Jurkat, Clone E6-1 (cell line): ENCODE measurements at places on chromosomes 2 and 18.

DNA sequence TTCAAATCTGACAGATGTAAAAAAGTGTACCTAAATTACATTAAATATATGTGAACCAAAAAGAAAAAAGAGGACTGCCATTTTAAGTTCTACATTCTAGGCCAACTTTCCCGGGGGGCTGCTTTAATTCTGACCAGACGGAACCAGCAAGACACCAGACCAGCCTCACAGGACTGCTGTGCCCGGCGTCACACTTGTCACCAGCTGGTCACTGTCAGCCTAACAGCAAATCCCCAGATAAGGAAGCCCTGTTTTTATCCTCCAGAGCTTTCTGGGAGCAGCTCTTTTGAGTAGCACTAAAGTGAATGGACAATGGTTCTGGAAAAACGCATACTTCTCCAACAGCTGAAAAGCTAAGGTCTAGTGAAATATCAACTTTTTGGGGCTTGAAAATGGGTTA is 35.6 kb downstream of the CYB5A start:
- DNase-seq = no peak

DNA sequence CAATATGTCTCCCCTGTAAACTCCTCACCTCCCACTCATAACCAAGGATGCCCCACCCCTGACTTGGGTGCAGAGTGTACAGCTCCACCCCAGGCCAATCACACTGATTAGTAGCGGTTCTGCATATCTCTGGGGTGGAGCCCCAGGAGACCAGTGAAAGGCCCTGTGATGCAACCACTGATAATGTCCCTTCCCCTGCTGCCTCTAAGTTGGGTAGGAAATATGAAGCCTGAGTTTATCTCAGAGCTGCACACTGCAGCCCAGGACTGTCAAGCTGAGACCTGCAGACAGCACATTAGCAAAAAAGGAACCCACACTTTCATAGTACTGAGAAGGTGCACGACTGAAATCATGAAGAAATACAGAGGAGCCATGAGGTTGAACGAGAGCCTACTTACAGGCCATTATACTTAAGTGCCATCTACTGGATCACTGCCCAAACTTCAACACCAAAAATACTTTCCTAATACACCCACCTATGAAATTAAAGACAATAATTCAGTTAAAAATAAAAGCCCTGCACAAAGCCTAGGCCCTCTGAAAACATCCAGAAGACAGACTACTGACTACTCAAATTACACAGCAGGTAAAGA is 455.4 kb upstream of the LRRTM4 start:
- peak; percentile 5 for DNase-seq

DNA sequence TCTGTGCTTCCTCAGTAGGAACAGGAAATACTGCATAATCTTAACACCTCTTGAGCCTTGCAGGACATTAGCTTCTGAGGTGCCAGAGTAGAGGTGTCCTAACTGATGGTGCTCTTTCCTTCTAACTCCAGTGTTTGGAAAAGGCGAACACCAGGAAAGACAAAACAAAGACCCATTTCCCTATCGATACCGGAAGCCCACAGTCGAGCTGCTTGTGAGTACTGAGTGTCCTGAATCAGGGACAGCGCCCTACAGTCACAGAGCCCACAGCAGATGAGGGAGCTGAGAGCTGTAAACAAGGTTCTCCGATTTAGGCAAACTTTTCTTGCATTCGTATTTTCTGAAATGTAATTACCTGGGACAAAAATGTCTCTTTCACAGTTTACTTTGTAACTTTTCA is 50.7 kb downstream of the SLC14A2 start:
- DNase-seq = no peak

DNA sequence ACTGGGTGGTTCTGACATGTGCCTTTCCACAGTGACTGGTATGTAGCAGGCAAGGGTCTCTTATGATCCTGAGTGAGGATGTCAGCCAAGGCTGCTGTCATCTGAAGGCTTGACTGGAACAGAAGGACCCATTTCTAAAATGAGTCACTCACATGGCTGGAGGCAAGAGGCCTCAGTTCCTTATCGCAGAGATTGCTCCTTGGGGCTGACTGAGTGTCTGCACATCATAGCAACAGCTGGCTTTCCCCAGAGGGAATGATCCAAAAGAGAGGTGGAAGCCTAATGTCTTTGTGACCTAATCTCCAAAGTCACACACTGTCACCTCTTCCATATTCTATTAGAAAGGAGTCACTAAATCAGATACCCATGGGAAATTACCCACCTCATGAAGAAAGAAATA is 114.0 kb downstream of the NEDD4L start:
- DNase-seq = no peak

DNA sequence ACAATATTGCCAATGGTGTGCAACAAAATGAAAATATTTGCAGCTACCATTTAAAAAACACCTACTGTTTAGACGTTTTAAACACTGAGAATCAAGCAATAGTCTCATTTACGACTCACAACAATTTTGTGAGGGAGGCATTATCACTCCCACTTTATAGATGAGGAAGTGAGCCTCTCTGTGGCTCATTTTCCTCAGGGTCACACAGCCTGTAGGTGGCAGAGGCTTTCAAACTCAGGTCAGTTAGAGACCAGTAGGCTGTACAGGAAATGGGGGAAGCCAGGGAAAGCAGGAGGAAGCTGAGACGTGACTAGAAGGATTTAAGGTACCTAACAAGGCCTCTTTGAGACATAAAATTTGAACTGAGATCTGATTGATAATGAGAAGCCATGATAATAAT is 95.0 kb upstream of the ZNF521 start:
- DNase-seq = no peak
